Substantia nigra (tissue), 51 donors: ENCODE measurements at places on chromosomes 5 and 9.

DNA sequence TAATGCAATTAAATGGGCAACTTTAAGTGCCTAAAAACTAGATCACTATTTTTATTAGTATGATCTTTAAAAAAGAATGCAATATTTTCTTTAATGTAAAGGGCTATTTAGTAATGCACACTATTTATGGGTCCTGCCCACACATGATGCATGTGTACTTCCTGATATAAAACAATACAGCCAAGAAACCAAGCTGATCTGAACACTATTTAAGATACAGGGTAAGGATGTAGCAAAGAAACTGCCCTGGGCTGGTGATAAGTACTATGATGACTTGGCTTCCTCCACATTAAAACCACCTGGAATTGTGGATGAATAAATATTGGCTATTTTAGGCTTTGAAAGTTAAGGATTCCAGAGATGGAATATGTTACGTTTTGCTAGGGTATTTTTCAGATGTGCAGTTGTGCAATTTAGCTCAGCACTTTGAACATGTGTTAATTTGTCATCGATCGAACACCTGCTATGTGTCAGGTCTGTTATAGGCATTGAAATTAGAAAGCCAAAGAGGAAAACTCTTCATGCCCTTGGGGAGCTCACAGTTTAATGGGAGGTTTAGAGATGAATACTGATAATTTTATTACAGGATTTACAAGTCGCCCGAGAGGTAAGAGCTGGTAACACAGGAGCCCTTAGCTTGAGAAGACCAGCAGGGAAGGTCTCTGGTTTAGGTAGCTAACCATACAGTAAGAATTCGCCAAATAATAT lies 276.7 kb downstream of the PLK2 start:
- no peak for DNase-seq

GRCh38 chr5:150441813-150442698 lies 7.5 kb downstream of the RPS14 start:
- no peak for DNase-seq

DNA sequence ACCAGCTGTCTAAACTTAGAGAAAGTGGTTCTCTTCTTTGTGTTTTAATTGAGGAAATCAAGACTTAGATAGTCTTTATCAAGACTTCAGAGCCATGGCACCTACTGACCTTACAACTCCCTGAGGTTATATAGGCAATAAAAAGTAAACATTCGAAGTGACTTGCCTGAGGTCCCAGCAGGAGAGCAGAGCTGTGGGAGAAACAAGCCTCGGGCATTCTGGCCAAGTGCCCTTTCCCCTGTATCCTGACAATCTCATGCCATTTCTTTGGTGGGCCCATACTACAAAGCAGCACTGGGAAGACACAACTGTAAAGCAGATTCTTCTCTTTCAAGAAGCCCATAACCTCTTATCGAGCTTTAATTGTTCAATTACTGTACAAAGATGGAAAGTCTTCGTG lies 23.1 kb downstream of the FREM1 start:
- DNase-seq: no peak

DNA sequence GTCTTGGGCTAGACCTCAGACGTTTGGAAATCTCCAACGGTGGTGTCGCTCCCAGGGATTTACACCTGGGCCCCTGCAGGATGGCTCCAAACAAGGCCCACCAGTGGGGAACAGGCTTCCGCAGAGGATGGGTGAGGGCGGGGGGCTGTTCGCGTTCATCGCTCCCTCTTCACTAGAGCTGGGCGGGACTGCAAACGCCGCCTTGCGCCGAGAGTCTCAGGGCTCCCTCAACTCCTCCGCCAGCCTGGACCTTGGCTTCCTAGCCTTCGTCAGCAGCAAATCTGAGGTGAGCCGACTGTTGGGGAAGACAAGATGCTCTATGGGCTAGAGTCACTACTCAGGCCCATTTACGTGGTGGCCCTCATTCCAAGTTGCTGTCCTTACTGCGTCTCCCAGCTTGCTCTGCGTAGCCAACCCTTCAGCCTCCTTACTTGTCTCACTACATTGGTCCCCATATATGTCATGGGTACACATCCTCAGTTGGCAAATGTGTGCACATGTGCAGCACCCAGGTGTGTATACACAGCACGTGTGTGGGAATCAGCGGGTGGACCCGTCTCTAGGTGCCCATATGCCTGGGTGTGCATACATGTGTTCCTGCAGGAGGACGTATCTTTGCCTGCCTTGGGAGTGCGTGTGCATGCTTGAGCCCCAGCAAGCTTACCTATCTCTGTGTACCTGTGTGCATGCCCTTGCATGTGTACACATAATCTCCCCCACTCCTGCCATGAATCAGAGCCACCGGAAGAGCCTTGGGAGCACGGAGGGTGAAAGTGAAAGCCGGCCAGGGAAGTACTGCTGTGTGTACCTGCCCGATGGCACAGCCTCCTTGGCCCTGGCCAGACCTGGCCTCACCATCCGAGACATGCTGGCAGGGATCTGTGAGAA lies 10.5 kb downstream of the RGS14 start:
- no peak for DNase-seq

- no peak for DNase-seq
These were observed 334.4 kb downstream of the PRELID2 start for GRCh38 chr5:145500710-145501109.
